Stimulated activated CD8-positive, alpha-beta memory T cell treated with anti-CD3 and anti-CD28 coated beads, Interleukin-7, amount 100 ng/mL, for 24 hours (primary cell): ENCODE measurements at places on chromosomes 12 and 14.

- no peak for DNase-seq
Observed at GRCh38 chr14:75096959-75097358, 27.5 kb downstream of the ZC2HC1C start.

- DNase-seq: no peak
Observed at GRCh38 chr12:28998662-28999120, 150.4 kb upstream of the FAR2 start.

- DNase-seq: no peak
Observed at GRCh38 chr12:116317986-116318575, 40.6 kb upstream of the MED13L start.

DNA sequence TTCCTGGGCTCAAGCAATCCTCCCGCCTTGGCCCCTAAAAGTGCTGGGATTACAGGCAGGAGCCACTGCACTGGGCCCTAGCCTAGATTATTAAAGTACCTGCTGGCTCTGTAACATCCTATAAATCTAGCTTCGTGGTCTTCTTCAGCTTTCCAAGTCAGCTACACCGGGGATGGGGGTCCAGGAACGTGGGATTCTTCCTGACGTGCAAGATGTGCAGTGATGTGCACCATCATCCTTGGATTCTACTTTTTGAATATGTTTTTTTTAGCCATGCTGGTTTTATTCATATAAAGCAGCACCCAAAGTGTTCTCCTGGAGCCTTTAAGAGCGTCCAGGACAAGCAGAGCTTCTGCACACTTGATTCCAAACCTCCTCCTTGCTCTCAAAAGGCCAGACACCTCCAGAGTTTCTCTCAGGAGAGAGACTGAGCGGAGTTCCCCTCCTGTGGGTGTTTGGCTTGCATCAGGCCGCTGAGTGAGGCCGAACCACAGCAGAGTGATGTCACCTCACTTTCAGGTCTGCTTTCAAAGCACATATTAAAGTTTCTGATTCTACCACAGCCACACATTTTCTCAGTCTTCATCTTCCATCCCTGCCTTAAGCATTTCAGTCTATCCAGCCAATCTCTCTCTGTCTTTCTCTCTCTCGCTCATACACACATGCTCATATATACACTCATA, 33.4 kb downstream of the VCPKMT start:
- peak; percentile 72 for DNase-seq

DNA sequence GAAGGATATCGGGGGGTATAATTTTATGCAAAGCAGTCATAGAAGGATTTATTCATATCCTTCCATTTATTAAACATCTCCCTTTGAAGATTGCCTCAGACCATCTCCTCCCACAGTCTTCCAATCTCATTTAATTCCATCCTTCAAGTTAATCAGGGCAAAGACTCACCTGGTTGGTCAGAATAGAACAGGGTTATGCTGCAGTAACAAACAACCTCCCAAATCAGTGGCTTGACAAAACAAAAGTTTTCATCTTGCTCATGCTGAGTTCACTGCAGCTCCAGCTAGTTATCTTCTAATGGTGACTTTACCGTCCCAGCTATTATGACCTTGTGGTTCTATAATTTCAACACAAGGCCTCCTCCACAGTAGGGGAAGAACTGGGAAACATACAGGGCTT, 48.8 kb upstream of the MTERF2 start:
- no peak for DNase-seq

- DNase-seq: no peak
Observed at GRCh38 chr14:95185033-95185766, 27.9 kb upstream of the DICER1 start.

- no peak for DNase-seq
Observed at GRCh38 chr12:57154804-57155434, 7.5 kb upstream of the LRP1-AS start.

DNA sequence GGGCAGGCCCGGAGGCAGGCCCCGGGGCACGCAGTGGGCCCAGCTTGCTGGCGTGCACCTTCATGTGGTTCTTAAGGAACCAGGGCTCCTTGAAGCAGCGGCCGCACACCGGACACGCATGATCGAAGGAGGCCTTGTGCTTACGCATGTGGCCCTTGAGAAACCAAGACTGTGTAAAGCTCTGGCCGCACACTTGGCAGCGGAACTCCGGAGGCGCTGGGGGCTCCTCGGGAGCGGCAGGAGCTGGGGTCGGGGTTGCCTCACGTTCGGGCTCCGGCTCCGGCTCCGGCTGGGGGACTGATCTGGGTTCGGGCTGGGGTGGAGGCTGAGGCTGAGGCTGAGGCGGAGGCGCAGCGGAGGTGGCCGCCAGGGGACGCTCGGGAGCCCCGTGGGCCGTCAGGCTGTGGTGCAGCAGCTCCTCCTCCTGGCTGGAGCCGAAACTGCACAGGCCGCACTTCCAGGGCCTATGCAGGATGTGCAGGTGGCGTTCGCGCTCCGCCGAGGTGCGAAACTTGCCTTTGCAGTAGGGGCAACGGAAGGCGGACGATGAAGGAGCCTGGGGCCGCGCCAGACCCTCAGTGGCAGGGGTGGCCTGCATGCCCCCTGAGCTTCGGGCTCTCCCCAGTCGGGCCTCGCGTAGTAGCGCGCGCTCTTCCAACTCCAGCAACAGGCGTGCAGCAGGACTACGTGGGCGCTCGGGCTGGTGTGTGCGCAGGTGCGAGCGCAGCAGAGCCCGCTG, 6.0 kb downstream of the ZNF219 start:
- peak; percentile 84 for DNase-seq

DNA sequence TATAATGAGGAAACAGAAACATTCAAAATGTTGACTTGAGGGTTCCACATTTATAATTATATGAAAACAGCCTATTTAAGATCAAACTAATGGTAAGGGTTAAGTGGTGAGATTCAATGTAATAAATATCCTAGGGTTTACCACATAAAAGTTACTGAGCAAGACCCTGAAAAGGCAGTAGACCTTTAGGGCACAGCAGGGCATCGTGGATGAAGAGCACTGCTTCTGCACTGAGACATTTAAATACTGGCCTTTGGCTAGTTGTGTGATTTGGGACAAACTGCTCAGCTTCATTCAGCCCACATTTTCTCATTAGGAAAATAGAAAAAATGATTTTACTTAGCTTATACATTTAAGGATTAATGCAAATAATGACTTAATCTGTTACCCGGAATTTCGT, 42.0 kb downstream of the CNTN1 start:
- no peak for DNase-seq

DNA sequence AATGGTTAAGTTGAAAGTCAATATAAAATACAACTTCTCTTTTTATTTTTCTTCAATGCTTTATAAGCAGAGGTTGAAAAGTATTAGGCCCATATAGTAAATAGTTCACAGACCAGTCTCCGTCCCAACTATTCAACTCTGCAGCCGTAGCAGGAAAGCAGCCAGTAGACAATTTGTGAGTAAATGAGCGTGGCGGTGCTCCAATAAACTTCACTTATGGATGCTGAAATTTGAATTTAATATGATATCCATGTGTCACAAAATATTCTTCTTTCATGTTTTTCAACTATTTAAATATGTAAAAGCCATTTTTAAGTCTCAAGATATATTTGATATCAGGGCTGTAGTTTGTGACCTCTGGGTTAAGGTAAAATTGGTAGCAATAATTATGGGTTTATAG, 17.7 kb downstream of the LIN7A start:
- DNase-seq: no peak

DNA sequence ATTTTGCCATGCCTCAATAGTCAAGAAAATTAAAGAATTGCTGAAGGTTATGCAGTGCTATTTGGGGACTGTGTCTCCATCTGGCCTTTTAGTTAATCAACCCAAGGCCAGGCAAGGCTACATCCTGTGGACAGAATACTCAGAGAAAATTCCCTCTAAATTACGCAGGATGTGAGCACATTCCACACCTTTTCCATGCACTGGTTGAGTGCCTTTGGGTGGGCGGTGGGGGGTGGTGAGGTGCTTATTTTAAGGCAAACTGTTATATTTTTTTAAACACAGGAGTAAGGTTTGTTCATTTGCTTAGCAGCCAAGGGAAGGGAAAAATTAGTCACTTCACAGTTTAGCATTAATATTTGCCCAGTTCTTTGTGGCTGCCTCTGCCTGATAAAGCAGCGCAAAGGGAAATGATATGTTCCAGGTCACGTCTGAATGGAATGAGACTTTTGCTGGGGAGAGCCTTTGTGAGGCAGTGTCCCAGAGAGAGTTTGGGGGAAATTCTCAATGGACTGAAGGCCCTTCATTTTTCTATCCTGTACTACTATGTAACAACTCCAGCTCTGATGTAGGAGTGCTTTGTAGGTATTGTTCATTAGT, 17.2 kb upstream of the KCNA5 start:
- DNase-seq: no peak

- DNase-seq: no peak
Observed at GRCh38 chr12:23756416-23756815, 193.1 kb downstream of the SOX5 start.

GRCh38 chr14:55458800-55459515, 18.5 kb upstream of the TBPL2 start:
- DNase-seq: no peak

- no peak for DNase-seq
Observed at GRCh38 chr14:92638904-92639303, 109.5 kb downstream of the LGMN start.

DNA sequence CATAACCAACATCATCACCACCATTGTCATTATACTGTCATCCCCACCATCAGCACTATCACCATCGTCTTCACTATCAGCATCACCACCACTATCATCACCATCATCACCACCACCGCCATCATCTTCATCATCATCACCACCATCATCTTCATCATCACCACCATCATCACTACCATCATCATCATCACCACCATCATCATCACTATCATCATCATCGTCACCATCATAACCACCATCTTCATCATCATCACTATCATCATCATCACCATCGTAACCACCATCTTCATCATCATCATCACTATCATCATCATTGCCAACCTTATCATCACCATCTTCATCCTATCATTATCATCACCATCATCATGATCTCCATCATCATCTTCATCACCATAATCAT, 39.0 kb downstream of the SVOP start:
- no peak for DNase-seq

GRCh38 chr14:50099335-50099734, 17.0 kb downstream of the VCPKMT start:
- no peak for DNase-seq

DNA sequence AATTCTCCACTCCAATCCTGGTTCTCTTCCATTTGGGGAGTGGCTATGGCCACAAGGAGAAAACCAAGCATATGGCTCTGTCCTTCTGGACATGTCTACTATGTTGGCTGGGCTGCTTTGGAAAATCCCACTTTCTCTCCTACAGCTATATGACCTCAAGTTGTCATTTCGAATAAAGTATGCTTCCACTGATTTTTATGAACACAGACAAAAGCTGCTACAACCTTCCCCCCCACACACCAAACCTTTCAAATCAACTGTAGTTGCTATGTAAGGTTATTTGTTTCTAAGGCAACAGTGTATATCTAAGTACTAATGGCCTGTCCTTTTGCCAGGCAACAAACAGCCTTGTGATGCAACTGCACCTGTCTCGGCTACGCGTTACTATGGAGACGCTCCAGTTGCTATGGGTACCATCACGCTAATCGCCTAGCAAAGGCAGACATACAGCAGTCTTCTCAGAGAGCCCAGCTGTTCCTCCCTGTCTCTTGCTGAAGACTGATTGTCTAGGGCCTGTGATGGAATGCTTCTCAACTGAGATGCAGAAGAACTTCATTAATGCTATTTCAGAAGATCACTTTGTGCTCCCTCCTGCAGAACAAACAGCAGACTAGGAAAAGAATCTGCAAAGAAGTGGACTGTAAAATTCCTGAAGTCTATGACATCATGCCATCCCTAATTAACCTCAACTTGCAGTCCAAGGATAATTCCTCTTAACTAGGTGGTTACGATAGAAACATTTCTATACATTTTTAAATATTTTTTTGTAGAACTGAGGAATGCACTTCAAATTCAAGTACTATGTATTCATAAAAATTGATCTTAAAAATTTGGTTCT, 67.6 kb downstream of the FOXN3 start:
- DNase-seq: no peak

DNA sequence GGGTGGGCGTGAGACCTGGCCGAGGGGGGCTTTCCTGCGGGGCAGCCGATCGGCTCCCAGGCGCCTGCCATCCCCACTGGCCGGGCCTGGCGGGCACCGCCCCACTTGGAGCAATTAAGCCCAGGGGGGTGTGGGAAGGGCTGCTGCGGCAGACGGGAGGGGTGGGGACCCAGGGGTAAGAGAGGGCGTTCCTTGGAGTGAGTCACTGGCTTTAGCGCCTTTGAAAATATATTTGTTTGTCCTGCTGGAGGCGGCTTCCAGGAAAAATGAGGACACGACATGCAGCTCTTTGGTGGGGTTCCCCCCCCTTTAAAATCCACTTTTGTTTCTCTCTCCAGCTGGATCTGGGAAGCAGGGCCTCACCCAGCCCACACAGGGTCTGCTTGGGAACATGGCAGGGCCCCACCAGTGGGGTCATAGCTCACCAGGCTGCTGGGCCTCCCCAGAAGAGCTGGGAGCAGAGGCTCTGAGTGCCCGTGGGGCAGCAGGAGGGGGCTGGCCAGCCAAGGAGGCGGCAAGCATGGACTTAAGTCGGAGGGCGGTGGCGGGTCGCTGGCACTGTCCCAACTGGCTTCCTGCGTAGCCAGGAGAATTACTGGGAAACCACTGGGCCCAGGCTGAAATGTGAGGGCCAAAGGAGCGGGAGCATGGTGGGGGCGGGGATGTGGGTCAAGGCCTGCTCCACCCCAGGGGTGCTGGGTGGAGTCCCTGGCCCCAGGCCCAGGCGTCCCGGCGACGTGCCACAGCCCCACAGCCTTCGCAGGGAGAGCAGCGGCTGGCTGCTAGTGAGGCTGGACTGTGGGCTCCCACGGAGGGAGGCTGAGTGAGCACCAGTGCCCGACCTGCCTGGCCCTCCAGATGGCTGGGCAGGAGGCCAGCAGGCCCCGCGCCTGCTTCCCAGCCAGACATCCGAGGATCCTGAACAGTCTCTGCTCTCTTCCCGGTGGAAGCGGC, 128.0 kb downstream of the RFLNA start:
- no peak for DNase-seq

DNA sequence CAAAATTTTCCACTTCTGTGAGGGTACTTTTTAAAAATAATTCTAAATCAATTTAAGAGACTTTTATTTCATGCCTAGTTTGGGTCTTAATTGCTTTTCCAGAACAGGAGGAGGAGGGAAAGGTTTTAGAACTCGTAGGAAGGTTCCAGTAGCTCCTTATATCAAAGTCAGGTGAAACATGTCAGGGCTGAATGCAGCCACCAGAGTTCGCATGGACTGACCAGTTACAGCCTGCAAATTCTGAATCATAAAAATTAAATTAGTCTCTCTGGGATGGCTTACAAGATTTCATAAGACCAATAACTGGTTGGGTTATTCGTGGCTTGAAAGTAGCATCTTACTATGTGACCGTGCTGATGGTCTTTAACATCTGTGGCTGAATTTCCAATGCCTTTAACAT, 397 bp downstream of the BDKRB1 start:
- DNase-seq: no peak

GRCh38 chr12:123134271-123134671, 16.6 kb downstream of the PITPNM2 start:
- DNase-seq: no peak

- no peak for DNase-seq
Observed at GRCh38 chr14:71665157-71665556, 267.1 kb upstream of the RGS6 start.

GRCh38 chr14:95193081-95193480, 35.8 kb upstream of the DICER1 start:
- DNase-seq: no peak

GRCh38 chr12:64840949-64841717, 16.7 kb downstream of the TBC1D30 start:
- no peak for DNase-seq
